IMR-90 (cell line): ENCODE measurements at places on chromosomes 16 and 17. TPM values are rescaled to one million over a fixed set of nuclear protein-coding genes. Genes with fewer than 3 reads are reported as not detected.

SULT1A4 gene
- 2.4 and 2.5 TPM in 2 replicates for polyA plus RNA-seq

DNA sequence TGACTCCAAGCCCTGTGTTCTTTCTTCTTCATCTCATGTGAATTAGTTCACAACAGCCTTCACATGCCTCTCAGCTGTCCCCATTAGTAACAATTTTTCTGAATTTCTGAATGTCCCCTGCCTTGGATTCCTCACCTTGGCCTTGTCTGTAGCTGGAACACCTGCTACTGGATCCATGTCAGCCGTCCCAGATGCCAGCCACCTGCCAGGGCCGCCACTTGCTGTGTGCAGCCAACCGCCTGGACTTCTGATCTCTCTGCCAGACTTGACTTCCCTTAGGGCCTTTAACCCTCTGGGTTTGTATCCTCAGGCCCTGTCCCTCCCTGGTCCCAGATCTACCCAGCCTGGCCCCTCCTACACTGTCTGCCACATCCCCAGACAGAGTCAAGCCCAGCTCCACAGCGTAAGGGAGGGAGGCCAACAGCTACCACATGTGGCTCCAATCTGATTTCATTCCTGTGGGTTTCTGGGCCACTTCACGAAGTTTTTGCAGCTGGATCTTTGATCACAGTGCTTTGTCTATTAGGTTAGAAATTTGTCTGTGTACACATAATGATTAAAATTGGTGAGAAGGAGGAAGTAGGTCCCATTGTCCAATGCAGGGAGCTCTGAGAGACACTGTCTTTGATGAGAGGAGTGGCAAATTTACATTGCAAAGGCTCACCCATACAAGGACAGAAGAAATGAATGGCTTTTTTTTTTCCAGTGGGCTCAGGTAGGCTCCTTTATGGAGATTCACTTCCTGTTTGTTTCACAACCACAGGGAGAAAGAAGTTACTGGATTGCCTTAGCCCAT is 15.3 kb downstream of the MPP2 start:
- no peaks in the 10 kb centered on the region for H3K4me1 ChIP-seq
- H3K4me3 ChIP-seq, result no peak overlapping the region
- no peak for DNase-seq
- no peaks in the 10 kb centered on the region for H3K36me3 ChIP-seq
- no peak overlapping the region for H3K27ac ChIP-seq

BCAR1 gene
- polyA plus RNA-seq, result 99.4 and 127 TPM in 2 replicates

DRC3 gene
- 0.23 and 0.55 TPM in 2 replicates for polyA plus RNA-seq

HCRT gene
- not detected in 2 replicates for polyA plus RNA-seq

HBA1 gene
- polyA plus RNA-seq, result 0.21 TPM in 1 of 2 replicates, not detected in the other

DNA sequence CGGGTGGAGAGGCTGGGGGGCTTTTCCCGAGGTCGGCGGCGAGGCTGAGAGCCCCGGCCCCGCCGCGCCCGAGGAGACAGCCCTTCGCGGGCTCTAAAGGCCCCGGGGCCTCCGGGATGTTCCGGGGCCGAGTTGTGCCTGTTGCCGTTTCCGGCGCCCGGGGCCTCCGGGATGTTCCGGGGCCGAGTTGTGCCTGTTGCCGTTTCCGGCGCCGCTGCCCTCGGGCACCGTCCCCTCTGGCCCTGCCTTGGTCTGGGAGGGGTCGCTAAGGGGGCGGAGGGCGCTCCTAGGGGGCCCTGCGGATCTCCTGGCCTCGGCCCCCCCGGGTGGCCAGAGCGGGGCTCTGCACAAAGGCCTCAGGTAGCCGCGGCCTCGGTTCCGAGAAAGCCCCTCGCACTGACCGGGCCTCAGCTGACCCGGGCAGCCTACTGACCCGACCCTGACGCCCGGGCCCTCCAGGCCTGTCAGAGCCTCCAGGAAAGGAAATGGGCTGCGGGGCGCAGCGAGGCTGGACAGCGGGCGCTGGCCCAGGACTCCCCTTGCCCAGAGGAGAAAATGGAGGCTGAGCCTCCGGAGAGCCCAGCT is 24.2 kb downstream of the ACTG1 start:
- H3K4me3 ChIP-seq, result peak overlapping the region; percentile 52
- no peak for DNase-seq
- H3K27me3 ChIP-seq, result peaks cover 10% of the 10 kb centered on the region; the same call in 1 of the 2 replicates
